Femur (tissue), 1 donor: ENCODE measurements at places on chromosomes 6 and 20.

GRCh38 chr6:15573384-15573783 is 89.4 kb downstream of the DTNBP1 start:
- DNase-seq: no peak

GRCh38 chr20:38012332-38012731 is 20.9 kb downstream of the TTI1 start:
- DNase-seq: no peak

GRCh38 chr6:106973836-106974335 is 643 bp downstream of the CD24 start:
- peak; percentile 46 for DNase-seq

- no peak for DNase-seq
These were observed 14.6 kb downstream of the TXLNB start for GRCh38 chr6:139277161-139277560.

- DNase-seq: peak; percentile 33
These were observed 555 bp upstream of the ZBTB46 start for GRCh38 chr20:63831646-63831992.

- DNase-seq: no peak
These were observed 32.4 kb downstream of the NCOA7 start for GRCh38 chr6:125823180-125823579.

DNA sequence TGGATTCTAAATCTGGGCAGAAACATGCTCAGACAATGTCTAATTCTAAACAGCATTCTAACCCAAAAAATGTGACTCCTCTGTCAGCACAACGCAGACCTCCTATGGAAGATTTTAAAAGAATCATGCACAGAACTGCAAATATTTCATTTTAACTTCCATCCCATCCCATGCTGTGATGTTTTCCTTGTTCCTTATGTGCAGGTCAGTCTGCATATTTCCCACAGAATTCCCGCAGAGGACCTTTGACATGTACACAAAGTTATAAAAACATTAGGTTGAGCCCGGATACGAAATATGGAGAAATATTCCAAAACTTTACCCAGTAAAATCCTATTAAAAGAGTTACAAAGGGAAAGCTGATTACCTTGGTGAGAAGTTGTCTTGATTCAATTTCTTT is 467.1 kb upstream of the EPHA7 start:
- no peak for DNase-seq

DNA sequence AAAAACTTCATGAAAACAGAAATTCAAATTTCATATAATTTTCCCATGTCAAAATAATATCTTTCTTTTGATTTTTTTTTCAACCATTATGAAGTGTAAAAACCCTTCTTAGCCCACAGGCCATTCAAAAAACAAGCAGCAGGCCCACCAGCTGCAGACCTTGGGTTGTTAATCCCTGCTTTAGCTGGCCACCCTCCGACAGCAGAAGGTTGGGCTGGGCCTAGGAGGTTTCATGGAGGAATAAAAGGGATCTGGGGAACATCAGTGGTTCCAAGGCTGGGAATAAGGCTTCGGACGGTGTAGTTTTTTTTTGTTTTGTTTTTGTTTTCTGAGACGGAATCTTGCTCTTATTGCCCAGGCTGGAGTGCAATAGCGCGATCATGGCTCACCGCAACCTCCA is 3.6 kb upstream of the HSP90AB1 start:
- DNase-seq: no peak

- no peak for DNase-seq
These were observed 38.2 kb downstream of the NCR2 start for GRCh38 chr6:41373627-41373918.

DNA sequence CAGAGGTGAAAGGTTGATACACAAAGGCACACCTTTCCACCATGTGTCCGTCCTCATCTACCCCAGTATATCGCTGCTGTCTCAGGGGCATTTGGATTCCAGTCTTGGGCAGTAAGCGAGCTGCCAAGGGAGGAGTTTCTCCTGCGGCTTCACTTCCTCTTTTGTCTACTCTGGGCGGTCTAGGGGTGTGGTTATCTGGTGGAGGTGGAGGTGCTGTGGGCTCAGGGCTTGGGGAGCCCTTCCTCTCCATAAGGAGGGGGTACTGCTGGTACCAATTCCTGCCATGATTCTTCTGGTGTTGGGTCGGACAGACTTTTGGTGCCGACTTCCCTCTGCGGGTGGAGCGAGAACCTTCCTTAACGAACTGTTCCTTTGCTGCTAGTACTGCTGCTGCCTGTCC is 31.9 kb upstream of the FABP7 start:
- no peak for DNase-seq

DNA sequence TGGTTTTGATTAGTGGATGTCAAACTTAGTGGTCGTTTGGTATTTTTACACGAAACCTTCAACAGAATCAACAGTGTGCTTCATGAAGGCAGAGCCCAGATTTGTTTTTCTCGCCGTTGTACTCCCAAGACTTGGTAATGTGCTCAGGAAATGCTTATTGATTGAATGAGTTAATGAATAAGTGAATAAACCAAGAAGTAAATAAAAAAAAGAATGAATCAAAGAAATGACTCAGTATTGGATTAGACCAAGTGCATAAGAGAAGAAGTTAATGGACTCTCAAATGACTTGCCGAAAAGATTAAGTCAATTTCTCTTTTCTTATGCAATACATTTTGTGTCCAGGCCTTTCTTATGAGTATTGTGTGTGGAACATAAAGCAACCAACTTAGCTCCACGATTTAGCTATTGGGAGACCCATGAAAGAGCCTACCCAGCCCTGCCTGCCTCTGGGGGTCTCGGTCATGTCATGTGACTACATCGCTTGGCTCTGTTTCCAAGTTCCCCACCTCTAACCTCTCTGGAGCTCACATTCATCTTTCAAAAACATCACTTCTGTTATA is 10.6 kb upstream of the FUCA2 start:
- DNase-seq: no peak

DNA sequence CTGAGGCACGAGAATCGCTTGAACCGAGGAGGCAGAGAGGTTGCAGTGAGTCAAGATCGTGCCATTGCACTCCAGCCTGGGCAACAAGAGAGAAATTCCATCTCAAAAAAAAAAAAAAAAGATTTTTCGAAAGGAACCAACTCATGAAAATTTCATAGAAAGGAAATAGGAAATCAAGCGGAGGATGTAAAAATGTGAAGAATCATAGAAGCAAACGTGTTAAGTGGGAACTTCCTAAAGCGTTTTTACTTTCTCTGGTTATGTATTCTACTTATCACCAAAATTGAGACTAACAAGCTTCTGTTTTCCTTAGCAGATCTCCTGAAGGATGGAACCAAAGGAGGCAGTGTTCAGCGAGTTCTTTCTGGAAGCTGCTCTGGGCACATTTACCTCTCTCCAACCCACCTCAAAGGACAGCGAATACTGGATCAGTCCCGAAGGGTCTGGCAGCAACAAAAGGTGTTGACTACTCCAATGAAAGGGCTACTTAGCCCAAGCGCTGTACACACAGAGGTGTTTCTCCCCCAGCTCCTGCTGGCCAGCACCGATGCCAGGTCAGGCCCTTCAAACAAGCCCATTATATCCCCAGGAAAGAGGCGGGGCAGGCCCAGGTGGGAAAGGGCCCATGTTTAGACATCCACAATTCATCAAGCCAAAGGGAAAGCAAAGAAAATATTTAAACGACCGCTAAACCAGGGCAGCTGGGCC is 327.5 kb upstream of the JARID2 start:
- DNase-seq: peak; percentile 52

- no peak for DNase-seq
These were observed 411.7 kb upstream of the SOX4 start for GRCh38 chr6:21181866-21182265.

DNA sequence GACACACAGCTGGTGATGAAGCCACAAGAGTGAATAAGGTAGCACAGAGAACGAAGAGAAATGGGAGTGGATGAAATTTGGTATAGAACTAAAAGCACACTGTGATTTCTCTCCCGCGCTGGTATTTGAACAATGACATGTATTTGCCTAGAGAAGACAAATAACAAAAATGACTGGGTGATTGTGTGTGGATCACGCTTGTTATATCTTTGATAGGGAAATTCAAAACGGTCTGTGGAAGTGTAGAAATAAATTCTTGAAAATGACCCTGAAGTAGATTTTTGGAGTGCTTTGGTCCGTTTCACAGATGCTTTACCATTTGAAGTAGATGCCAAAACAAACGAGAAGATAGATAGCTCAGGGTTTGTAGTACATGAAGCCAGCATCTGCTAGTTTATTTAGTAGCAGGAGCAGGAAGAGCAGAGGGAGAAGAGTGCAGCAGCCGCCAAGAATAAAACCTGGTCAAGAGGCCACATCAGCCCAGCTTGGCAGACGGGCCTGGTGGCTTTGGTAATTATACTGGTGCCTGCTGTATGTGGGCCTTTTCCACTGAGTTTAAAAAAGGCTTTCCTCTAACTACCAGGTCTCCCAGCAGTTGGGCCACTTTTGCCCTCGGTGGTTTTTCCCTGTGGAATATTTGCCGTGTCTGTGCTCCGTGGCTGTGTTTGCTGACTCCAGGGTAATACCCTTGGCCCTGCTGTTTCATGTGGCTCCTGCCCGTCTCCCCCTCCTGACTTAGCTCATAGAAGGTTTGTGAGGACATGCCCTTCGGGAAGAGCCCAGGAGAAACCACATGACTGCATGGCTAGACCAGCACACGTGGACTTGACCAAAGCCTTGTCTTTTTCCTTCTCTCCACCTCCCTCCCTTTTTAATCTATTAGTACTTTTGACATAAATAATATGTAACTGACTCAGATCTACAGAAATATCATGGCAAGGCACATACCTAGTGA is 294.0 kb downstream of the SOX4 start:
- DNase-seq: peak; percentile 81

- DNase-seq: no peak
These were observed 1.8 kb upstream of the PHACTR2 start for GRCh38 chr6:143675946-143676345.

DNA sequence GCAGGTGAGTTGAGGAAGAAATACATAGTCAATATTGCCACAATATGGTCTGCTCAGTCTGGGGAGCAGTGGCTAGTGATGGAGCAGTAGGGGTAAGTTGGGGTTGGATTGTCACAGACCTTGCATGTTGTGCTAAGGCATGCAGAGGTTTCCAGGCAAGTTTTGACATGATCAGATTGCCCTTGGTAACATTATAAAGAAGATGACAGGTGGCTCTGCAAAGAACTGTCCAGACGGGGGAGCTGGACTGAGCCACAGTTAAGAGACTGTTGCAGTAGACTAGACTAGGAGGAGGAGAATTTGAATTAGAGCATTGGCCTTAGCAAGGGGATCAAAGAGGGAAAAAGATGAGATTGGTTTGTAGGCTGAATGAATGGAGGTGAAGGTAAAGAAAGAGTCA is 23.4 kb downstream of the ATRN start:
- DNase-seq: no peak

DNA sequence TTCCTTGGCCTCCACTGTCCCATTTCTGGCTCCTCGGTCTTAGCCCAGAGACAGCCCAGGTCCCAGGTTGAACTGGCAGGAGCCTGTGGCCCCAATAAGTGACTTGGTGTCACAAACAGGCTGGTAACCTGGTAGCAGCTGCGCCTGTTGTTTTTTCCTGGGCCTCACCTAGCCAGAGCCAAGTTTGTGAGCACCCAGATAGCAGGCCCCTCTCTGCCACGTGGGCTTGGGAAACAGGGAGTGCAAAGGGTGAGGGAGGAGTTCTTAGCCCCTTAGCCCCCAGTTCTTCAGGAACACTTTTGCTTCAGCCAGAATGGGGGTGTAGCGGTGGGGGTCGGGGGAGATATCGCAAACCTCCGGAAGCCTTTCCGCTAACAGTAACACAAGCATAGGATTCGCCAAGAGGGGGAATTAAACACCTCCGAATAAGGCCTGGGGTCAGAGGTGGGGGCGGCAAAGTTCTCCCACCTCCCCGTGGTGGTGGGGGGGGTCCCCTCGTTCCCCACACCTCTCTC is 760 bp downstream of the C6orf132 start:
- no peak for DNase-seq

DNA sequence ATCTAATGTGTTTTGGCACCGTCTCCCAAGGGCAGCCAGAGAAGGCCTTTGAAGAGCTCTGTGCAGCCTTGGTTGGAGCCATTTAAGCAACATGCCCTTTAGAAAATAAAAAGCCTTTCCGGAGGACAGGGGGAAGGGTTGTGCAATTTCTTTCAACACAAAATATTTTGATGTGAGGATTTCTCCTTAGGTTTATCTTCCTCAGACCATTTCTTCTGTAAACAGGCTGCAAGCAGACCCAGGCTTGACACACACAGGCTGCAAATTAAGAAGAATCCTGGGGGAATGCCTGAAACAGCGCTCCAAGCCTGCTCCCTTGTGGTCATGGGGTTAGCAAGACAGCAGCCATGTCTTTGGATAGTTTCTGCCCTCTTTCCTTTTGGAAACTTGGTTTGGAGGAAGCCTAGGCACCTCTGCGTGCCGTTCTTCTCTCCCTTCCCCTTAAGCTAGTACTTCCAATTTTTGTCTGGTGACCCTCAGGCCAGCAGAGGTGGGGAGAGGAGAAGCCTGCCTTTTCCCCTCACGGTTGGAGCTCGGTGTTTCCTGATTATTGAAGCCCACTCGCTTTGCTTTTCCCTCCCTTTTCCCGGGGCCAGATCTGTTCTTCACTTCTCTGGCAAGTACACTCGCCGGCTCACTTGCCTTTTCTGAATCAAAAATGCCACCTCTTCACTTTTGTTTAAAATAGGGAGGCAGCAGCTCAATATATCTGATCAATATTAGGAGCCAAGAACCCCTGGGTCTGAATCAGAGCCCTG is 39.6 kb upstream of the NOX3 start:
- DNase-seq: peak; percentile 33

DNA sequence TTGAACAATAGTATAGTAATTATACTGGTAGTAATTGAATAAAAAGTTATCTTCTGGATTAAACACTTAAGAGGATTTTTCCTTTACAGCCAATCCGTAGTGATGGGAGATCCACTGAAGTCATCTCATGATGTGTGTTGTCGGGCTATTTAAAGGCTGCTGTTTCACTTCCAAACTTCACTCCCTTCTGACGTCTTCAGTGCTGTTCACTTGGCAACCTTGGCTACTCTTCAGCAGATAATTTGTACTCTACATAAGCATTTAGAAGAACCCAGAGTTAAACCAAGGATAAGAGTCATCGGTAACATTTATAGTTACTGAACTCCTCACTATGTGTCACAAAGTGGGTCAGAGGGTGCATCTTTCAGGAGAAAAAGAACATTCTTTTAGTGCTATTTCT is 179.1 kb upstream of the EYA4 start:
- DNase-seq: peak; percentile 22

- DNase-seq: no peak
These were observed 22.6 kb upstream of the ULBP3 start for GRCh38 chr6:150091476-150091875.

GRCh38 chr6:51147756-51148155 is 329.1 kb downstream of the TFAP2B start:
- no peak for DNase-seq

GRCh38 chr20:41391587-41392001 is 25.0 kb upstream of the EMILIN3 start:
- no peak for DNase-seq

GRCh38 chr6:2733736-2734480 is 16.8 kb downstream of the MYLK4 start:
- DNase-seq: no peak

- no peak for DNase-seq
These were observed 10.0 kb upstream of the FAM110A start for GRCh38 chr20:823574-823902.

- DNase-seq: peak; percentile 83
These were observed 11.4 kb downstream of the KCNK17 start for GRCh38 chr6:39302669-39303424.

- DNase-seq: no peak
These were observed 52.3 kb upstream of the UTRN start for GRCh38 chr6:144232832-144233230.

- no peak for DNase-seq
These were observed 52.4 kb downstream of the GMDS start for GRCh38 chr6:2192976-2193375.

GRCh38 chr6:117603821-117604220 is 1.5 kb upstream of the GOPC start:
- DNase-seq: no peak

- DNase-seq: no peak
These were observed 44.1 kb downstream of the SLC23A2 start for GRCh38 chr20:4957187-4957586.
